Dermis microvascular lymphatic vessel endothelial cell (primary cell): ENCODE measurements at places on chromosomes 7 and 10. TPM values are rescaled to one million over a fixed set of nuclear protein-coding genes. Genes with fewer than 3 reads are reported as not detected.

GCC1 gene
- 15.5 and 18.5 TPM in 2 replicates for total RNA-seq

NAT16 gene
- not detected in 2 replicates for total RNA-seq

CRPPA gene
- total RNA-seq: 1.2 and 1.8 TPM in 2 replicates

NUDCD3 gene
- 60.7 and 72.4 TPM in 2 replicates for total RNA-seq

PEX1 gene
- total RNA-seq: 9.2 and 10.0 TPM in 2 replicates

C10orf53 gene
- not detected in 2 replicates for total RNA-seq

GDF10 gene
- not detected in 2 replicates for total RNA-seq

UNCX gene
- total RNA-seq: not detected in 2 replicates

EVX1 gene
- total RNA-seq: not detected in 2 replicates

SERPINE1 gene
- 81.9 and 88.2 TPM in 2 replicates for total RNA-seq

NRP1 gene
- total RNA-seq: 26.2 and 65.0 TPM in 2 replicates
